ENCODE measurements at places on chromosomes 1 and 21.

DNA sequence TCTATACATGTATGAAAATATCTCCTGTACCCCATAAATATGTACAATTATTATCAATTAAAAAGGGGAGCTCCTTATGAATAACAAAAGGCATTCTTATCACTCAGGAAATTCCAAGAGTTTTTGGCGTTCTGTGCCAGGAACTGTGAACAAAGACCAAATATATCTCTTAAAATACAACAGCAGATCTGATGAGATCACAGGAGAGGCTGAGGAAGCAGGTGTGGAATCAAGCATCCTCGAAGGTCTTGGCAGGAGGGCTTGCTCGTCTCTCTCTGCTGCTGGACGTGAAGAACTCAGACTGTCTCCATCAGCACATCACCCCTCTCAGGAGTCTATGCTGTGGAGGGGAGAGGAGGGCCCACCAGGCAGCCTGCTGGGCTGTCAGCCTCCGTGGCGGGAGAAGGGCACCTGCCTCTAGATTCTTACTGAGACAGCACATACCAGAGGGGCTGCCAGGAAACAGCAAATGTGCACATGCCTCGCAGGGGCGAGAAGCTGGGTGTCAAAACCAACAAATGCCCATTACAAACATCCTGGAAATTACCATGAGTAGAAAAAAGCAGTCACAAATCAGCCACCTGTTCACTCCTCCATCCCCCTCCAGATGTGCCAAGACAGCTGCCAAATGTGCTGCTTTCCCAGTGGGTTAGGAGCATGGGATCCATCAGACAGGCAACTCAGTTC lies 30.8 kb upstream of the FAM89A start:
- no peak overlapping the region for H3K27ac ChIP-seq
- DNase-seq = no peak
- no peak overlapping the region for H3K4me3 ChIP-seq

- no peaks in the 10 kb centered on the region for H3K4me1 ChIP-seq
- no peaks in the 10 kb centered on the region for H3K27me3 ChIP-seq
- peaks cover 30% of the 10 kb centered on the region for H3K36me3 ChIP-seq
- no peak for DNase-seq
- H3K27ac ChIP-seq = no peak overlapping the region
Measured at GRCh38 chr21:46503922-46504550, 45.3 kb downstream of the DIP2A start.

DNA sequence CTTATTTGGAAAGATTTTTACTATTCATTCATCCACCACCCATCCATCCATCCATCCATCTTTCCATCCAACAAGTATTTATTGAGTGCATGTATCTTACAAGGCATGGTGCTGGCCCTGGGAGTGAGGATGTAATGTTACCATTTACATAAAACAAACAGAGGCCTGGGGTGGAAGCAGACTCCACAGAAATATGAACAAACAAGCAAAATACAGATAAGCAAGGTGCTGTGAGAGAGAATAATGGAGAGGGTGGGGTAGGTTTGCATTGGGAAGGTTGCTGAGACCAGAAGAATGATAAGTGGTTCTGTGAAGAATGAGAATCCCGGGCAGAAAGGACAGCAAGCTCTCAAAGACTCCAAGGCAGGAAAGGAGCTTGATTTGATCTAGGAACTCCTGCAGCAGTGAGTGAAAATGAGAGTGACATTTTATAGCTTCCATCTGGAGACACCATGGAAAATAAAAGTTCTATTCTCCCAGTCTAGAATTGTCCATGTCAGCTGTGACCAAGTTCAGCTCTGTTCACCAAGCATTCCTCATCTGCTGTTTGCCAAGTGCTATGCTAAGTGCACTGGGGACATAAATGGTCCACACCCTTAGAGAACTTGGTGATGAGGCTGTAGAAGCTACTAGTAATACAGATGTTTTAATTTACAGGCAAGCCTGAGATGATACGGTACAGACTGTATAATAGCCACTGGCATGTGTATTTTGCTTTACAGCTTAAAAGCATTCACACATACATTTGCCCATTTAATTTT lies 75.3 kb downstream of the PEX14 start:
- H3K4me3 ChIP-seq = no peak overlapping the region
- no peaks in the 10 kb centered on the region for H3K36me3 ChIP-seq
- no peaks in the 10 kb centered on the region for H3K27me3 ChIP-seq

DNA sequence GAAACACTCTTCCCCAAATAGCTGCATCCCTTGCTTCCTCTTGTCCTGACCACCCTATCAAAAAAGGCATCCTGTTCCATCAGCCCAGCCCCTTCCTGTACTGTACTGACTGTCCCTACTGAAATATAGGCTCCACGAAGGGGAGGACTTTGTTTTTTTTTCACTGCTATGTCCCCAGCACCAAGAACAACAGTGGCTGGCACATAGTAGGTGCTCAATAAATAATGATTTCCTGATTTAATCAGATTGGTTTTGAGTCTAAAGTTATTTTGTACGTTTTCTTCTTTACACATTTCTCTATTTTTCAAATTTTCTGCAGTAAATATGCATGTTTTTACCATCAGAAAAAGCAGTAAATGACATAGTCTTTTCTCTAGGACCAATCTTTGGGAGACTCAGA lies 73.9 kb downstream of the CD58 start:
- no peaks in the 10 kb centered on the region for H3K36me3 ChIP-seq
- DNase-seq = no peak
- H3K4me1 ChIP-seq = peaks cover 23% of the 10 kb centered on the region
